HFFc6 (cell line): ENCODE measurements at places on chromosomes 2 and 18. TPM values are rescaled to one million over a fixed set of nuclear protein-coding genes. Genes with fewer than 3 reads are reported as not detected.
A peak's percentile ranks its signal among the peaks of the same experiment; 100 is the strongest.

Gene PCARE
- total RNA-seq = not detected in 3 replicates

Gene RNF125
- 0.09 to 0.66 TPM (median 0.22 TPM) in 3 replicates for total RNA-seq

GRCh38 chr2:23662941-23663920 lies 263.7 kb downstream of the ATAD2B start:
- peaks cover 2% of the 10 kb centered on the region for H3K27me3 ChIP-seq
- peak overlapping the region; percentile 27; the same call in 1 of the 2 replicates for H3K4me3 ChIP-seq
- H3K27ac ChIP-seq = no peak overlapping the region
- no peaks in the 10 kb centered on the region for H3K36me3 ChIP-seq
- no peak for DNase-seq
- peaks cover 6% of the 10 kb centered on the region; the same call in 1 of the 2 replicates for H3K4me1 ChIP-seq

GRCh38 chr2:197115325-197115724 lies 188.8 kb upstream of the PGAP1 start:
- DNase-seq = no peak
- no peak overlapping the region for H3K27ac ChIP-seq
- H3K4me3 ChIP-seq = no peak overlapping the region
- no peaks in the 10 kb centered on the region for H3K36me3 ChIP-seq
- peaks cover 1% of the 10 kb centered on the region for H3K27me3 ChIP-seq

- H3K27me3 ChIP-seq = no peaks in the 10 kb centered on the region; the same call in 1 of the 2 replicates
- no peak overlapping the region for H3K27ac ChIP-seq
- H3K4me3 ChIP-seq = no peak overlapping the region
- H3K36me3 ChIP-seq = no peaks in the 10 kb centered on the region
- DNase-seq = no peak
- H3K4me1 ChIP-seq = no peaks in the 10 kb centered on the region
Measured at GRCh38 chr18:33330711-33331110, 109.8 kb downstream of the CCDC178 start.

Gene FEV
- not detected in 3 replicates for total RNA-seq

DNA sequence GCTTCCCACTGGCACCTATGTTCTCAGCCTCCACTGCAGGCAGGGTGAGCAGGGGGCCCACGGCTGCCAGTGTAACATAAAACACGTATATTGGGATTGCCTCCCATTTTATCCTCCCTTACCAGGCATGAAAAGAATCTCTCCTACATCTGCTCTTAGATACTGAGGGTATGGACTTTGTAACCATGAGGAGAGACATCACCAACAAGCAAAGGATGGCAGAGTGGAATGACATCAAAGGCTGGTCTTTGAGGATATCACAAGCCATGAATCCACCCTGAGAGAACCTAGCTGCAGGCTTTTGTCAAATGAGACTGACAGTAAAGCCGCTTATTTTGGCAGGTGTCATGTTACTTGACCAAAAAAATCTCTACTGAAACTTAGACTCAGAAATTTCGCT lies 7.4 kb downstream of the NPHP1 start:
- H3K4me3 ChIP-seq = no peak overlapping the region
- DNase-seq = no peak
- no peaks in the 10 kb centered on the region; the same call in none of the 2 replicates for H3K27me3 ChIP-seq
- H3K27ac ChIP-seq = no peak overlapping the region

GRCh38 chr2:218081695-218082094 lies 12.6 kb downstream of the RUFY4 start:
- peaks cover 20% of the 10 kb centered on the region for H3K4me1 ChIP-seq
- peak overlapping the region; percentile 48 for H3K4me3 ChIP-seq
- peaks cover 14% of the 10 kb centered on the region for H3K36me3 ChIP-seq
- DNase-seq = peak; percentile 73

DNA sequence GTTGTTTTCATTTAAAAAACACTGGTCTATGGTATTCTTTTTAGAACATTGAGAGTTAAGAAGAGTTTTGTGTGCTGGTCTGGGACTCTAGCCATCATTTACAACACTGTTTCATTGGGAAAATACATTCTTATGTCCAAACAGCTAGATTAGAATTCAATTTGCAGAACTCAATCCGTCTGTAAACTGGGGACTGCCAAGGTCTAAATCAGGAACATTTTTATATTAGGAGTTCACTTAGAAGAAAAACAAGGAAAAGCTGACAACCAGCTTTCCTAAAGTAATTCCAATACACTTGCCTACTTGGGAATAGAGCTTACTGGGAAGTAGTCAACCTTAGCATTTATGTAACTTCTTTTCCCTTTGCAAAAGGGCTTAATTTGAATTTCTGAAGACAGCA lies 91.5 kb upstream of the RNF152 start:
- no peaks in the 10 kb centered on the region for H3K36me3 ChIP-seq
- no peaks in the 10 kb centered on the region for H3K27me3 ChIP-seq
- H3K4me3 ChIP-seq = no peak overlapping the region
- peaks cover 5% of the 10 kb centered on the region; the same call in 1 of the 2 replicates for H3K4me1 ChIP-seq

- no peak for DNase-seq
- peaks cover 9% of the 10 kb centered on the region; the same call in 1 of the 2 replicates for H3K36me3 ChIP-seq
- no peak overlapping the region for H3K4me3 ChIP-seq
Measured at GRCh38 chr18:36330435-36331052, 33.0 kb downstream of the FHOD3 start.

- H3K27me3 ChIP-seq = no peaks in the 10 kb centered on the region; the same call in 1 of the 2 replicates
- H3K4me3 ChIP-seq = no peak overlapping the region
- H3K27ac ChIP-seq = peak overlapping the region; percentile 31; the same call in 1 of the 2 replicates
- no peak for DNase-seq
Measured at GRCh38 chr2:55965966-55966365, 42.4 kb upstream of the EFEMP1 start.

Gene FAM98A
- 144 to 172 TPM (median 159 TPM) in 3 replicates for total RNA-seq

DNA sequence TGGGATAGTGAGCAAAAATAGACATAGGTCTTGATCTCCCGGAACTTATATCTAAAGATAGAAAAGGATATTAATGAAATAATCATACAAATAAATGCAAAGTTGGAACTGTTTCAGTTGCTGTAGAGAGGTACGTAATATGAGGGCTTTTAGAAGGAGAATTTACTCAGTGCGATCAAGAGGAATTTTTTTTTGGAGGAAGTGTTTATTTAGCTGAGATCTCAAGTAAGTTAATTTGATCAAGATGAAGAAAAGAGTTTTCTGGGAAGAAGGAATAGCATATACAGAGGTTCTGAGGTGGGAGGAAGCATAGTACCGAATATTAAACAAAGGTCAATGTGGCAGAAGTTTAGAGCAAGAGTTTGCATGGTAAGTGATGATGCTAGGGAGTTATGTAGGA lies 11.3 kb downstream of the MBD5 start:
- H3K36me3 ChIP-seq = no peaks in the 10 kb centered on the region
- no peak overlapping the region for H3K4me3 ChIP-seq
- no peaks in the 10 kb centered on the region for H3K27me3 ChIP-seq

DNA sequence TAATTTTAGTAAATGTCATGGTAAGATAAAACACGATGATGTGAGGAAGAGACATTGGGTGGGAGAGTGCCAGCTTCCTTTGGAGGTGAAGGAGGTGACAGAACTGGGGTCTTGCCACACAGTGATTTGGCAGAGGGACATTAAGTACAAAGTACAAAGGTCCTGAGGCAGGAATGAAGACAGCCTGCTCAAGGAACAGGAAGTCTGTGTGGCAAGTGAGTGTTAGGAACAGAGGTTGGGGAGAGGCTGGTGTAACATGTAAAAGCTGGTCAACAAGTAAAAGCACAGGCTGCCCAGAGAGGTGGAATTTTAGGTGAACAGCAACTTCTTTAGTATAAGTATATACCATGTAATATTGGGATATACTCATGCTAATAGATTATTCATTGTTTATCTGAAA lies 73.1 kb downstream of the INPP5D start:
- H3K27ac ChIP-seq = no peak overlapping the region
- H3K4me1 ChIP-seq = no peaks in the 10 kb centered on the region
- no peaks in the 10 kb centered on the region for H3K36me3 ChIP-seq
- H3K4me3 ChIP-seq = no peak overlapping the region

- H3K27me3 ChIP-seq = no peaks in the 10 kb centered on the region; the same call in 1 of the 2 replicates
- H3K4me3 ChIP-seq = no peak overlapping the region
- no peak for DNase-seq
- H3K4me1 ChIP-seq = no peaks in the 10 kb centered on the region
- H3K27ac ChIP-seq = no peak overlapping the region
Measured at GRCh38 chr18:4511166-4511565, 56.1 kb upstream of the DLGAP1 start.

- H3K36me3 ChIP-seq = no peaks in the 10 kb centered on the region
- H3K4me3 ChIP-seq = no peak overlapping the region
- DNase-seq = no peak
- peaks cover 6% of the 10 kb centered on the region for H3K27me3 ChIP-seq
- no peak overlapping the region for H3K27ac ChIP-seq
- no peaks in the 10 kb centered on the region for H3K4me1 ChIP-seq
Measured at GRCh38 chr2:189519631-189520387, 60.8 kb downstream of the SLC40A1 start.

GRCh38 chr2:238449241-238449640 lies 22.5 kb downstream of the ASB1 start:
- H3K4me1 ChIP-seq = peaks cover 28% of the 10 kb centered on the region
- H3K36me3 ChIP-seq = peaks cover 74% of the 10 kb centered on the region

Gene MYO3B
- total RNA-seq = not detected in 3 replicates

DNA sequence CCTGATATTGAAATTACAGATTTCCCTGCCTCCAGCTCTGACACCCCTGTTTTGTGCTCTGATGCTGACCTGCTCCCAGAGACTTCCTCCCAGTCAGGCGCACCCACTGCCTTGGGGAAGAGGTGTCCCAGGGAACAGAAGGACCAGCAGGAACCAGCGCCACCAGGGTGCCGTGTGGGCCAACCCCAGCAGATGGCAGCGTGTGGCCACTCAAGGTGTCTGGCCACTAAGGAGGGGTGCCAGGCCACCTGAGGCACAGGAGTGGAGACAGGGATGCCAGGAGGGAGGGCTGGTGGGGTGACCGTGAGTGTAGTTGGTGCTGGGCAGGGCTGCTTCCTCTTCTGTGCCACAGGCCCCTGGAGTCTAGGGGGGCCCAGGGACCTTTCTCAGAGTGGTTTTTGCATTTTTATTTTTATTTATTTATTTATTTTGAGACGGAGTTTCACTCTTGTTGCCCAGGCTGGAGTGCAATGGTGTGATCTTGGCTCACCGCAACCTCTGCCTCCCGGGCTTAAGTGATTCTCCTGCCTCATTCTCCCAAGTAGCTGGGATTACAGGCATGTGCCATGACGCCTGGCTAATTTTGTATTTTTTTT lies 56.0 kb downstream of the TEX44 start:
- no peaks in the 10 kb centered on the region for H3K36me3 ChIP-seq
- no peak overlapping the region for H3K4me3 ChIP-seq
- DNase-seq = peak; percentile 46
- H3K27ac ChIP-seq = no peak overlapping the region

Gene LAMA3
- 0.64 to 1.5 TPM (median 1.3 TPM) in 3 replicates for total RNA-seq

Gene TRIM54
- total RNA-seq = not detected in 3 replicates

DNA sequence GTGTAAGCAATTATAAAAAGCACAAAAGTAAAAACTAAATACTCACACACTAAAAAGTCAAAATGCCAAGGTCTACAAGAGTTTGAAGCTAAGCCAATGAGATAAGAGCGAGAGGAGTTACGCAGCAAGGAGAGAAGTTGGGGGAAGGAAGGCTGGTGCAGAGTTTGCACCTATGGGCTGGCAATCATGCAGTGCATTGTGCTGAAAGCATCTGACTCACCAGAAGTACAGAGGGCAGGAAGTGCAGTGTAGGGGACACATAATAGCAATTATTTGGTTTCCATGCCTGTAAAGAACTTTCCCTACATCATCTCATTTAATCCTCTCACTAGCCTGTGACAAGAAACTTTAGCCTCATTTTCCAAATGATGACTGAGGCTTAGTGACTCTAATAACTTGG lies 142.7 kb upstream of the KYNU start:
- no peak for DNase-seq
- H3K36me3 ChIP-seq = no peaks in the 10 kb centered on the region
- no peak overlapping the region for H3K27ac ChIP-seq
- H3K4me3 ChIP-seq = no peak overlapping the region

DNA sequence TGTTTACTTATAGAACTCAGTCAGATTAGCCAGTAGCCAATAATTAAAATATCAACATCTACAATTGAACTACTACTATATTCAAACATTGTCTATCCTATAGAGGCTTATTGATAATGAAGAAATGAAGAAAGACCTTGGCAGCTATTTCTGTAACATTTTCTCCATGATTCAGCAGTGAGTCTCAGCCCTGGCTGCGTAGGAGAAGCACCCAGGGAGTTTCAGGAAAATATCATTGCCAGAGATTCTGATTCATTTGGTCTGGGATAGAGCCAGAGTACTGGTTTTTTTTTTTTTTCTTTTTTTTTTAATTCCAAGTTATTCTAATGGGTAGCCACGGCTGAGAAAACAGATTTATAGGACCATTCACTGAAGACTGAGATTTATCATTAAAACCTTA lies 404.8 kb downstream of the TXNL1 start:
- peaks cover 31% of the 10 kb centered on the region for H3K36me3 ChIP-seq
- peaks cover 29% of the 10 kb centered on the region for H3K4me1 ChIP-seq
- H3K4me3 ChIP-seq = no peak overlapping the region
- peak overlapping the region; percentile 73 for H3K27ac ChIP-seq
- H3K27me3 ChIP-seq = no peaks in the 10 kb centered on the region; the same call in 1 of the 2 replicates

Gene RAB17
- total RNA-seq = 0.33 TPM in 1 of 3 replicates, not detected in the others

DNA sequence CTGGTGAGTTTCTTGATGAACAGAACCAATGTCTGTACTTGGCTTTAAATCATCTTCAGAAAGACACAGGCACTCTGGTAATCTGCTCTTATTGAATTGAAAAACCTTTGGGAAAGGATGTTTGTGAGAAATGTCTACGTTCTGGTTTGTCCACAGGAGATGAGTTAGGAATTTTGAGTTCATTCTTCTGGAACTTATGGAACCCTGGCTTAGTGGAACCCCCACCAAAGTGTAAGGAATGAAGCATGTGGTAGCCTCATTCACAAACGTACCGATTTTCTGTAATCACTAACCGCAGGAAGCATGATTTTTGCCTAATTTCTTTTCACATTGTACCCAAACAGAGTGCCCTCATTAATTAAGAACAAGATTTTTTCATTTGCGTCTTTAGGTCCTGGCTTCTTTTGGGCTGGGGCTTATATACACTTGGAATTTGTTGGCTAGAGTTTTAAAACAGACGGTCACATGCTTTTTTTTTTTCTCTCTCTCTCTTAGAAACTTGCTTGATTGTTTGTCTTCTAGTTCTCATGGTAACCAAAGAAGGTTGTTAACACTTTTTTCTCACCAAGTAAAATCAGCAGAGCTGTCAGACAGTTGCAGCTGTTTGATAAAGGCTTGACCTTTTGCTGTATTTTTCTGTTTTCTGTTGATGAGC lies 314.1 kb upstream of the THUMPD2 start:
- peak; percentile 42 for DNase-seq
- H3K27ac ChIP-seq = peak overlapping the region; percentile 92
- peak overlapping the region; percentile 10; the same call in 1 of the 2 replicates for H3K4me3 ChIP-seq
- peaks cover 74% of the 10 kb centered on the region for H3K4me1 ChIP-seq
- H3K36me3 ChIP-seq = peaks cover 5% of the 10 kb centered on the region

GRCh38 chr2:106701203-106702022 lies 184.6 kb downstream of the ST6GAL2 start:
- no peaks in the 10 kb centered on the region for H3K36me3 ChIP-seq
- no peak for DNase-seq
- peaks cover 2% of the 10 kb centered on the region; the same call in 1 of the 2 replicates for H3K27me3 ChIP-seq
- no peaks in the 10 kb centered on the region for H3K4me1 ChIP-seq
- no peak overlapping the region for H3K27ac ChIP-seq

Gene LHCGR
- total RNA-seq = not detected in 3 replicates

- H3K4me1 ChIP-seq = peaks cover 48% of the 10 kb centered on the region
- no peak for DNase-seq
- no peaks in the 10 kb centered on the region; the same call in 1 of the 2 replicates for H3K27me3 ChIP-seq
- H3K27ac ChIP-seq = peak overlapping the region; percentile 10; the same call in 1 of the 2 replicates
- H3K4me3 ChIP-seq = no peak overlapping the region
Measured at GRCh38 chr2:149616681-149617456, 29.3 kb upstream of the MMADHC start.

Gene LOXL3
- total RNA-seq = 59.8 to 75.7 TPM (median 62.3 TPM) in 3 replicates
